ENCODE measurements at places on chromosomes 5 and 9. TPM values are rescaled to one million over a fixed set of nuclear protein-coding genes. Genes with fewer than 3 reads are reported as not detected.
A peak's percentile ranks its signal among the peaks of the same experiment; 100 is the strongest.

GRCh38 chr5:146290318-146290717 lies 48.3 kb upstream of the POU4F3 start:
- no peak overlapping the region for H3K27ac ChIP-seq
- DNase-seq = no peak
- peaks cover 2% of the 10 kb centered on the region for H3K36me3 ChIP-seq
- H3K27me3 ChIP-seq = no peaks in the 10 kb centered on the region

DNA sequence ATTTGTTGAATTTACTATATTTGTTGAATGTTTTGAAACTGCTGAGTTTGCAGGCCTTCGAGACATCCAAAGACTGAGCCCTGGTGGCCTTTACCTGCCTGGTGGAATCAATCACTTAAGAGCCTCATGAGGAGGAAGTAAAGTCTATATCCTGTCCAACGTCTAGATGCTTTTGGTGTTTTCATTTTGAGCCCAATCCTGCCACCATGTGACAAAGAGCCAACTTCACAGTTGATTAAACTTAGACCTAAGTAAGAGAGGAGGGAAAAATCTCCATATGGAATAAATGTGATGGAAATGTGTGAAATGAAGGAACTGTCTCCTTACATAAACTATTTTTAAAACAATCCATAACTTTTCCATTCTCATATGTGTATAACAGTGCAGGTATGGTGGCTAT lies 220.1 kb downstream of the PRR16 start:
- no peaks in the 10 kb centered on the region for H3K36me3 ChIP-seq
- no peak for DNase-seq
- H3K4me3 ChIP-seq = no peak overlapping the region
- H3K4me1 ChIP-seq = no peaks in the 10 kb centered on the region

- H3K36me3 ChIP-seq = no peaks in the 10 kb centered on the region
- no peaks in the 10 kb centered on the region for H3K4me1 ChIP-seq
- DNase-seq = no peak
- no peaks in the 10 kb centered on the region for H3K27me3 ChIP-seq
Observed at GRCh38 chr5:163529698-163530097, 24.3 kb downstream of the MAT2B start.

GRCh38 chr5:123478546-123478945 lies 33.4 kb upstream of the CSNK1G3 start:
- H3K4me1 ChIP-seq = no peaks in the 10 kb centered on the region
- no peaks in the 10 kb centered on the region for H3K27me3 ChIP-seq
- H3K4me3 ChIP-seq = no peak overlapping the region
- DNase-seq = no peak
- H3K27ac ChIP-seq = no peak overlapping the region

DNA sequence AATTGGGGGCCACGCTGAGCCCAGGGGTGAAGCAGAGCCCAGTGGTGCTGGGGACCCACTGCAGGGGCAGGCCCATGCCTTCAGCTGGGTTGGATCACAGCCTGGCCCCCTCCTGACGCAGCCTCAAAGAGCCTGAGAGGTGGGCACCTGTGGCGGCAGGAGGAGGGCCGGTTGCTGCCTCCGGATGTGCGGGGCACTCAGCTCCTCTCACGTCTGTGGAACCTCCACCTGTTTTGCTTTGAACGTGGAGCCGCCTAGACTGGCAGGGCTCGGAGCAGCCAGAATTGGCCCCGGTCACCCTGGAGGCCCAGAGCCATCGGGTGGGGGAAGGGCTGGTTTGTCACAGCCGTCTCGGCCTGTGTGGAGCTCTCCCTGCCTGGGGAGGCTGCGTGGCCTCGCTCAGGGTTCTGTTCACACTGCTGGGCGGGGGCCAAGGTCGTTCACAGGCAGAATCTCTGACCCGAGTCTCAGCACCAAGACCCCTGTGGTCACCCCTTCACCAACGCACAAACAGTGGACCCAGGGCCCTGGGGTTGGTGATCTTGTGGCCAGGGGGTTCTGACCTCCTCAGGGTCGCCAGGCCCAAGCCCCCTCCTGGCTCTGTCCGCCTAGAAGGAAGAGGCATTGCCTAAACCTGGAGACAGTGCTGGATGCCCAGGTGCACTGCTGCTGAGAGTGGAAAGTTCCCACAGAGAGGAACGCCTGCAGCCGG lies 9.2 kb upstream of the SLC9A3 start:
- no peaks in the 10 kb centered on the region for H3K36me3 ChIP-seq
- no peaks in the 10 kb centered on the region for H3K27me3 ChIP-seq
- peak overlapping the region; percentile 84 for H3K27ac ChIP-seq
- H3K4me3 ChIP-seq = peak overlapping the region; percentile 3
- DNase-seq = no peak
- peaks cover 20% of the 10 kb centered on the region for H3K4me1 ChIP-seq

Gene OCLN
- 13.8 TPM for total RNA-seq

Data from tibial nerve (tissue), 4 donors.